EH (cell line): ENCODE measurements at places on chromosomes 3 and 15.

GRCh38 chr3:47910777-47911440 lies 105.3 kb downstream of the MAP4 start:
- peak; percentile 91 for DNase-seq

DNA sequence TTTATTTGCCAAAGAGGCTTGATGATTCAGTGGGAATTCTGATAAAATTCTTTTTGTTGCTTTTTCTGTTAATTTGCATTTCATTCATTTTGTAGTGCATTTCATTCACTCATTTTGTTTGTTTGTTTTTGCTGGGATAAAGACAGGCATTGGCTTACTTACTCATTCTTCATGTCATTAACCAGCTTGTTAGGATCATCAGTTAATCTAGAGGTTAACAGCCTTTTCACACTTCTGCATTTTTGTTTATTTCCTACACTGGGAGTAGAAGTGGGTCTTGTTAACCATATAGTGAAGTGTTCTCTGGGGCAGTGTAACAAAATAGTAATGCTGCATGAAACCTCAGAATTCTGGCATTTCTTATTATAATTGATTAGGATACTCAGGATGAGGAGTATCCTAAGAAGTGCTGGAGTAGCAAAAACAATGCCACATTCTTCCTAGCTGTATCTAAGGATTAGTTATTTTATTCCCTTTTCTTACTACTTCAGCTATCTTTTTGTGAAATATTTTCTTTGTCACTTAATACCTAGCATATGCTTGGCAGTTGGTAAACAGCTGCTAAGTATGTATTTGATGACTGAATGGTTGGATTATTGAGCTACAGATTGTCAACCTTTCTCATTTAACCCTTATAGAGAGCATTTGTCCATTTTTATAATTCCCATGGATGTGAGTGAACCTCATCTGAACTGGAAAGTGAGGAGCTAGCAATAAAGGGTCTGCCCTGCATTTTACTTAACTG lies 135.7 kb upstream of the LRRFIP2 start:
- no peak for DNase-seq

- DNase-seq = peak; percentile 30
Observed at GRCh38 chr3:4271834-4272233, 31.3 kb upstream of the SETMAR start.

- peak; percentile 42 for DNase-seq
Observed at GRCh38 chr3:23915537-23916108, 1.2 kb downstream of the NKIRAS1 start.

- DNase-seq = no peak
Observed at GRCh38 chr3:127783642-127784160, 38.6 kb downstream of the MGLL start.

DNA sequence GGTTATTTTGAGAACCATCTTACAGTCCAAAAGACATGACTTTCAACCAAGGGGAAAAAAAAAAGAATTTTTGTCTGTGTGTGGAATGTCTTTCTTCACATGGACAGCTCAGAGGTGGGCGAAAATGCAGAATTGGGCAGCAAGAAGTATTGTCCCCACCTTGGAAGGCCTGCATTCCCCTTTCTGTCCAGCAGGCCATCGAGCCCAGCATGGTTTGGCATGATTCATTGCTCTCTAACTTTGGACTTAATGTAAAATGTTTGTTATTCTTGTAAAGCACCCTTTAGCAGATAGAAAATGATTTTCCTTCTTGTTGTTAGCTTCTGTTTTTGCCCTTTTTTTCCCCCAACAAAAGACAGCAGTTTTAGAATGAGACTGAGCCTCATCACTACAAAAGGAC lies 12.4 kb downstream of the MYO1E start:
- DNase-seq = peak; percentile 11

- DNase-seq = no peak
Observed at GRCh38 chr3:157469561-157470294, 33.1 kb downstream of the PTX3 start.

GRCh38 chr3:190224456-190224855 lies 97.8 kb downstream of the CLDN1 start:
- no peak for DNase-seq

DNA sequence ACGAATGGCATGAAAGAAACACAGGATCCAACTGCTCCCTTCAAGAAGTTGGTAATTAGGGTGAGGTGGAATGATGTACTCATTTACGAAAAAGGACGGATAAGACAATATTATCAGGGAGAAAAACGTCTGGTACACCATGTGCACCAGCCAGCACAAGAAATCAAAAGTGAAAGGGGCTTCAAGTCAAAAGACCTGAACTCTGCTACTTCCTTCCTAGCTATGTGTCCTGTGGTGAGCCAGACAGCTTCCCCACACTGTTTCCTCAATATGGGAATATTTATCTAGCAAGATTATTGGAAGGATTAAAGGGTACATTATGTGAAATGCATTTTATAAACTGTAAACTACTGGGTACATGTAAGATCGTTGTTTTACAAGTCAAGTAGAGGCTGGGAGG lies 33.9 kb downstream of the RAB27A start:
- no peak for DNase-seq

GRCh38 chr3:172919297-172919683 lies 168.8 kb downstream of the ECT2 start:
- DNase-seq = no peak

- DNase-seq = no peak
Observed at GRCh38 chr3:192794216-192794615, 66.9 kb upstream of the FGF12 start.

DNA sequence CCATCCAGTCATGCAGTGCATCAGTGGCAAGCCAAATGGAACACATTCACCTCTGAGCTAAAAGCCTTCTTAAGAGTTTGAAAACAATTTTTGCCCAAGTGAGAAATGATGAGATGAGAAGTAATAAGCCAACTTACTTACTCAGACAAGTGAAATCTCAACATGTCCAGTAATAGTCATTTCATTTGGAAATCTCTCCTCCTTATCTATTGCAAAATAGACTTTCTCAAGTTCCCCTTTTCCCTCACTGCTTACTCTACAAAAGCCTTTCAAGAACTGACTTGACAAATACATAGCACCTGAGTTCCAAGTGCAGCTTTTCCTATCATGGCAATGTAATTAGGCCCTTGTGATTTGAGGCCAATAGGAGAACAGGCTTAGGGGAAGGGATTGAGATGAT lies 282.3 kb downstream of the SLC9A9 start:
- DNase-seq = no peak

DNA sequence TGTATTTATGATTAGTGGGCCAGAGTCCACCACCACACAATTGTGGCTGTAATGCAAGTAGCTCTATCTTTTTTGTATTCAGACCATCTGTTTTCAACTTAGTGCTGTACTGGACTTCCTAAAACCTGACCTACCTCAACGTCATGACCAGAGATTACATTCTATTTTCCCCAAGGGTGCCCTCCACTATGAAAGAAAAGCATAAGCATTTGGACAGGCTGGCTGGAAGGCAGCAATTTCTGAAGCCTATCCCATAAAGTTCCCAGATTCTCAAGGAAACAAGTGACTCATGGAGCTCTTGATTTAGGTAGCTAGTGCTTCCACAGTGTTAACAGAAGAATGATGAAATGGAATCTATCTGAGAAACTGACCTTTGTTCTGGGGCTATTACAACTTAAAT lies 75.8 kb downstream of the COL8A1 start:
- peak; percentile 65 for DNase-seq

GRCh38 chr15:52078197-52078875 lies 34.2 kb downstream of the BCL2L10 start:
- DNase-seq = no peak

- DNase-seq = no peak
Observed at GRCh38 chr3:114253505-114253904, 16.1 kb upstream of the ZNF80 start.

- no peak for DNase-seq
Observed at GRCh38 chr3:141651409-141651808, 86.7 kb upstream of the RNF7 start.

DNA sequence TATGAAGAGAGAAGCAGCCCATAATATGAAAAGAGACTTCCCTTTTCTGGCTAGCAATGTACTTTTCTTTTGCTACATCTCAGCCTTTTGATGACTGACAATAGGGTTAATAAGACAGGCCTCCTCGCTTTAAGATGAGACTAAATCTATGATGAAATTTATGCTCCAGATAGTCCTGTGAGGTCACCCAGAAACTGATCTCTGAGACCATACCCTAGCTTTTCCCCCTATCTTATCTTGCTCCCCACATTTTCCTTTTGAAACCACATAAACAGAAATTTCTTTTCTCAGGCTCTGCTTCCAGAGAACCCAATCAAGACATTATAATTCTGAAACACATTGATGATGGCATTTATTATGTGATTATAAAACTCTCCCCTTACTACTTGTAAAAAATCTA lies 168.8 kb upstream of the CADM2 start:
- DNase-seq = no peak

GRCh38 chr15:86653344-86654197 lies 573.9 kb downstream of the AGBL1 start:
- no peak for DNase-seq

GRCh38 chr3:42805141-42805821 lies 991 bp upstream of the HIGD1A start:
- no peak for DNase-seq

DNA sequence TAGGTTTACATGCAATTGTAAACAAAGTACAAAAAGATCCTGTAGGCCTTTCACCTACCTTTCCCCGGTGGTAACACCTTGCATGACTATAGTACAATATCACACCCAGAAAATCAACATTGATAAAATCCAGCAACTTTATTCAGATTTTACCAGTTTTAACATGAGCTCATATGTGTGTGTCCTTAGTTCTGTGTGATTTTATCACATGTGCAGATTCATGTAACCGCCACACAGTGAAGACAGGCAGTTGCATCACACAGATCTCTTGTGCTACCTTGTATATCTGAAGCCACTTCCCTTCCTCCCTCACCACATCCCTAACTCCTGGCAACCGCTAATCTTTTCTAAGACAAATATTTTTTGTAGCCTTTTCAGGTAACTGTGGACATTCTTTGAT lies 183.5 kb upstream of the C2CD4B start:
- DNase-seq = no peak

DNA sequence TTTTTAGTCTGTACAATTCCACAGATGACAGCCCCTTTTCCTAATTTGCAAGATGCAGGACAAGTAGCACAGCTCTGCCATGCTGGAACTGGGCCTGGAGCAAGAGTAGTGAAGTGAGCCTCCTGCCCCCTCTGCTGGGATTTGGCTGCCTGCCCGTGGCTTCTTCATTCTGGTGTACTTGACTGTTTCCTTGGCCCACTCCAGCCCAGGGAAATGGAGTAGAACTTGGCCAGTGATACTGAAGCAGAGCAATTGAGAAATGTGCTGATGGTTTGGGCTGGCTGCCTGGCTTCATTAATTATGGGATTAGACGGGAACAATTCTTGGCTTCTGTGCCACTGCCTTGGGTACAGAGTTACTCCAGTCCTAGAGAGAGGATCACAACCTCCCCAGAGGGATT lies 2.8 kb downstream of the GPD1L start:
- DNase-seq = peak; percentile 36

GRCh38 chr15:83282776-83283137 lies 1.7 kb downstream of the BNC1 start:
- DNase-seq = no peak

- peak; percentile 82 for DNase-seq
Observed at GRCh38 chr15:83278191-83278590, 6.3 kb downstream of the BNC1 start.

- no peak for DNase-seq
Observed at GRCh38 chr3:40574661-40575060, 49.9 kb downstream of the ZNF621 start.

GRCh38 chr3:125585595-125586223 lies 9.6 kb downstream of the OSBPL11 start:
- peak; percentile 79 for DNase-seq

GRCh38 chr15:66167854-66168253 lies 85.7 kb downstream of the MEGF11 start:
- DNase-seq = no peak

DNA sequence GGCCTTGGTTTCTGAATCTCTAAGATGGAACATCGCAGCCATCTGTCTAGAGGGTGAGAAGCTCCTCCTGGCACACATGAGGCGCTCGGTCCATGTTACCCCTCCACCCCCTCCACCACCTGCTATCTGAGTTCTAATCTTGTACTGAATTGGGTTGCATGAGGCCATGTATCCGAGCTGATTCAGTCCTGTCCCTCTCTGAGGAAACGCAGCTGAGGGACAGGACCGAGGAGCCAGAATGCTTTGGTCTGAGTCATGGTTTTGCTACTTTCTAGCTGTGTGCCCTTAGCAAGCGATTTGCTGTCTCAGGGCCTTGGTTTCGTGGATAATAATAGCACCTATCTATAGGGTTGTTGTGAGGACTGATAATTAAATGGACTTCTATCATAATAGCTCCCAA lies 87.8 kb upstream of the SEC13 start:
- peak; percentile 46 for DNase-seq

DNA sequence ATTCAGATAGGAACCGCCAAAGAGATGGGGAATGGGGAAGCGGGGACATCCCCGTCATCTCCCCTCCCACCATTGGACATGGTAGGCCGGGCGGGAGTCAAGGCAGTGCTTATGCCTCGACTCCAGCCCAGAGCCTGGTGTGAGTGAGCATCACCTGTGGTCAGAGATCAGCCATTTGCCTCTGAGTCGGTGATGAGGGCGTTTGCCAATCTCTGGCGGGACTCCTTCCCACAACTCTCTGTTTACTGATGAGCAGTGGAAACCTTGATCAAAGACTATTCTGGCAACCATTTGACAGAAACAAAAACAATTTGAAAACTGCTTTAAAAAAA lies 63.9 kb upstream of the HES1 start:
- DNase-seq = peak; percentile 11
